Stimulated activated CD4-positive, alpha-beta T cell treated with anti-CD3 and anti-CD28 coated beads, Interleukin-15, amount 100 ng/mL, for 48 hours (primary cell): ENCODE measurements at places on chromosomes 5 and 9.

DNA sequence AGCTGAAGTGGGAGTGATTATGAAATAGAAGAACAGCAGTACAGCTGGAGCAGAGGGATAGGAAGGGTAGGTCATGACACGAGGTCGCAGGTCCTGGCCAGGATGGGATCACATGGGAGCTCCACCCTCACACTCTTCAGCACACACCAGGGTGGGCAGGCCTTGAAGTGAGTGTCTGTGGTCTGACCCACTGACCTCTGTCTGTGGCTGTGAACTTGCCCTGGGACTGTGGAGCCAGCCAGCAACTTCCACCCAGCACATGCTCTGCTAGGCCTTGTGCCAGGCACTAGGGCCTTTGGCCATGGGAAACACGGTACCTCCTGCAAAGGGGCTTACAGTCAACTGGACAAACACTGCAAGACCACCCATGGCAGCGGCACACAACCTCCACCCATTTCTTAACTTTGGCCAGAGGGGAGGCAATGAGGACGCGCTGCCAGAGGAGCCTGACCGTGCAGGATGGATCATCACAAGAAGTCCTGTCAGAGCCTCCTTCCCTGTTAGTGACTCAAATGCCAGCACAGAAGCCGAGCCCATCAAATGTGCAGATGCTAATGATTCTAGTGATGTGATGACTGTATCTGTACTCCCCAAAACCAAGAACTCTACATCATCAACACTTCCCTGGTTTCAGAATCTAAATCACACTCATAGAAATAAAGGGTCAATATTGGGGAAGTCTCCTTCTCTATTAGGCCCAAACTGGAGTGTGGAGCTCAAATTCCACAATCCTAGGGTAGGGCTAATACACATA, 113.6 kb downstream of the DPYSL3 start:
- DNase-seq: no peak

DNA sequence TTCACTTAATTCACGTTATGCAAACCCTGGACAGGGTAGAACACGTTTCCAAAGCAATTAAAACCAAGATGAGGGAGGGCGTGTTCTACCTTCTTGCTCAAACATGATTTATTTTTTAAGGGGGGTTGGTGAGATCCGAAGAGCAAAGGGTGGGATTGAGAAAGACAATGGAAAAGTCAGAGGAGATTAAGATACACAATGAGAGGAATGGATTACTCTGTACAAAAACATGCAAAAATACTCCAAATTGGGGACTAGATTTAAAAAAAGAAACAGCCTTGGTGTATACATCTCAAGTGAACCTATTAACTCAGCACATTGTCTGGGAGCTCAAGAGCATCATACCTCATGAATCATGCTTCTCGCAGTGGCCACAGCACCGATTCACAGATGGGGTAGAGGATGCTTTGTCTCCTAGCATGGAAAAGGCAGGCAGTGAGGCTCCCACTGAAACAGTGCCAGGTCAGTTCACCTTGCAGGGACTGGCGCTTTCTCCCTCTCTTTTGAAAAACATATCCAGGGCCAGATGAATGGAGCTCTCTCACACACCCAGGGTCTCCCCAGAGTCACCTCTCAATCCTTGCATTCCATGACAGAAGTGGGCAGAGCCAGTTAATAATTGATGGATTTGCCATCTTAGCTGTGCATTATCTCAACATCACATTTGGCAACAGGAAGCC, 459.7 kb downstream of the BNC2 start:
- no peak for DNase-seq

DNA sequence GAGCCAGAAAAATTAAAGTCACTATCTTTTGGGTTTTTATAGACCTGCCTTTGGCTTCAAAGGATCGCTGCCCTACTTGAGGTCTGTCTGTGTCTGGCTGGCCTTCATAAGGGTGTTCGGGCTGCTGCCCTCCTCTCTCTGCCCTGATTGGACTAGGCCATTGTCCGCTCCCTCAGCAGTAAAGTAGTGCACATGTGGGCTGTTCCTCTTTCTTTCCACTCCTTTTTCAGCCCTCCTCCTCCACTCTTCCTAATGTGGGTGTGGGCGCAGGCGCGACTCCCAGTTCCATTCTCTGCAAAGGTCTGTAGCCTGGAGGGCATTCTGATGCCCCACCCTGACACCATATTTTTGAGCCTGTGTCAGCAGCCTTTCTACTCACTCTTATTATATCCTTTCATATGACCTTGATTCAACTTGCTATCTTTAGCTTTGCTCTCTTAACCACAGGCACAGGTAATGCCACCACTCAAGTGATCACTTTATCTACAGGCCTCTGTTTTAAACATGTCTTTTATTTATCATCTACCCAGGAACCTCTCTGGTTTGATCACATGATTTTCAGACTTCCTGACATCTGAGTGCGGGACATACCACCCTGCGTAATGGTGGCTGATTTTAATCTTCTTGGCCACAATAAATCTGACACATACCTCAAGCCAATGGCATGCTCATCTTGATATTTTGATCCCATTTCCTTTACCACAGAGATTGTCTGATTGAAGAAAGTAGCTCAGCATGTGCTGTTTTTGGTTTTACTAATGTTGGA, 144.5 kb downstream of the AOPEP start:
- DNase-seq: no peak

GRCh38 chr9:121949364-121949763, 143.7 kb downstream of the TTLL11 start:
- DNase-seq: no peak

GRCh38 chr5:179930788-179931473, 23.2 kb upstream of the TBC1D9B start:
- DNase-seq: no peak

DNA sequence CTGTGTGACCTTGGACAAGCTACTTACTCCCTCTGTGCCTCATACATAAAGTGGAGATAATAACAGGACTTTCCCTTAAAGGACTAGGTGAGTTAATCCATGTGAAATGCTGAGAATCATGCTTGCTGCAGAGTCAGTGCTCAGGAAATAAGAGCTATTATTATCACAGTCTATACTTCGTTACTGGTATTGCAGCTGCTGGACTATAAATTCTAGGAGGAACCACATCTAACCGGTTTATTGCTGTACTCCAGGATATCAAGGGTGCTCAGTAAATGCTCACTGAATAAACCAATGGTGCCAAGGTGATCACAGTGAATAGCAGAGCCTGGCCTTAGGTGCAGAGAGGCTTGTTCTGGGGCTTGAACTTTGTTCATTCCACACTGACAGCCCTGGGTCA, 69.3 kb downstream of the HSPA4 start:
- no peak for DNase-seq

GRCh38 chr5:170427672-170428236, 38.6 kb upstream of the KCNMB1 start:
- no peak for DNase-seq

- DNase-seq: no peak
Measured at GRCh38 chr9:117987945-117988344, 283.7 kb downstream of the TLR4 start.

DNA sequence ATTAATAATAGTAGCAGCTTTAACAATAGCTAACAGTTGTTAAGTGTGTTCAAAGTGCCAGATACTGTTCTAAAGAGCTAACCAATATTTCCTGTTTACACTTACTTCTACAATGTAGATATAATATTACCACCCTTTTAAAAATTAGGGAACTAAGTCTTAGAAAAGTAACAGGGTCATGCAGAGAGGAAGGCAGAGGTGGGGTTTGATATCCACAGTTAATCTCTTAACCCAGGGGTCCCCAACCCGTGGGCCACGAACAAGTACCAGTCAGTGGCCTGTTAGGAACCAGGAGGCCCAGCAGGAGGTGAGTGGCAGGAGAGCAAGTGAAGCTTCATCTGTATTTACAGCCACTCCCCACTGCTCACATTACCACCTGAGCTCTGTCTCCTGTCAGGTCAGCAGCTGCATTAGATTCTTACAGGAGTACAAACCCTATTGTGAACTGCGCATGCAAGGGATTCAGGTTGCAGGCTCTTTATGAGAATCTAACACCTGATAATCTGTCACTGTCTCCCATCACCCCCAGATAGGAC, 89.1 kb downstream of the ACTL7B start:
- DNase-seq: no peak

GRCh38 chr9:91245431-91246313, 116.0 kb downstream of the AUH start:
- peak; percentile 19 for DNase-seq
